ENCODE measurements at places on chromosomes 1 and 21.
A peak's percentile ranks its signal among the peaks of the same experiment; 100 is the strongest.

DNA sequence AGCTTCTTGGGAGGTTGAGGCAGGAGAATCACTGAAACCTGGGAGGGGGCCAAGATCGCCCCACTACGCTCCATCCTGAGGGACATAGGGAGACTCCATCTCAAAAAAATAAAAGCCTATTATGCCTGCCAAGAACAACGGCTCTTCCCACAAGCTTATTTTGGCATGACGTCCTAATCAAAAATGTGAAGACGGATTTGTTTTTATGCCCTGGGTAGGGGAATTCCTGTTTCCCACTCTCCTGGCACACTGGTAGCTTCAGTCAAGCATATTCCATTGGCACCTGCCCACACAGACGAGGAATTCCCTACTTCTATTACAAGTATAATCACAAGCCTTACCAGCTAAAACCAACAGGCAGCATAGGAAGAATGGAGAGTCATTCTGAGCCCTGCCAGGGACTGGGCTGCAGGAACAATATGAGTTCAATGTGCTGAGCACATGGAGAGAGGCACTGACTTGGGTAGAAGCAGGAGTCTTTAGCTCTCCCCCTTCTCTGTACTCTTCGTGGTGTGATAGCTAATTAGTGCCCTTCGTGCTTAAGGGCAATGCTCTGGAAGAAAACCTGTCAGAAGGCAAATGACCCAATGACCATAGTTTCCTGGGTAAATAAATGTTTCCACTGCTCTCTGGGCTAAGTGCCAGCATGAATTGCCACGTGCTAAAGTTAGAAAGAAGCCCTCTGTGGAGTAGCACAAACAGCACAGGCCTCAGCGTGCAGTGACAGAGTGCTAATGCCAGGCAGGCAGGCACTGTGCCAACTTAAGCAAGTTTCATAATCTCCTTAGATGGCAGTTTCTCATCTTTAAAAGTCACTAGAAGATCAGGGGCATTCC, 16.8 kb downstream of the TNFSF4 start:
- peak; percentile 88 for DNase-seq
- peak overlapping the region; percentile 55 for H3K27ac ChIP-seq
- peaks cover 25% of the 10 kb centered on the region for H3K4me1 ChIP-seq
- no peak overlapping the region for H3K4me3 ChIP-seq
- no peaks in the 10 kb centered on the region for H3K27me3 ChIP-seq
- H3K36me3 ChIP-seq: no peaks in the 10 kb centered on the region

- peaks cover 18% of the 10 kb centered on the region for H3K4me1 ChIP-seq
- no peak for DNase-seq
- no peaks in the 10 kb centered on the region for H3K36me3 ChIP-seq
- H3K27me3 ChIP-seq: no peaks in the 10 kb centered on the region
Observed at GRCh38 chr1:231597971-231598370, 28.6 kb upstream of the DISC1 start.

- H3K36me3 ChIP-seq: no peaks in the 10 kb centered on the region
- no peak overlapping the region for H3K27ac ChIP-seq
- H3K4me3 ChIP-seq: no peak overlapping the region
Observed at GRCh38 chr1:119330466-119331189, 38.0 kb upstream of the HAO2 start.

- H3K27ac ChIP-seq: peak overlapping the region; percentile 59
- H3K27me3 ChIP-seq: peaks cover 12% of the 10 kb centered on the region
- no peaks in the 10 kb centered on the region for H3K36me3 ChIP-seq
- DNase-seq: no peak
- peaks cover 17% of the 10 kb centered on the region for H3K4me1 ChIP-seq
Observed at GRCh38 chr1:169584483-169585144, 1.7 kb downstream of the F5 start.

- no peaks in the 10 kb centered on the region for H3K27me3 ChIP-seq
- H3K36me3 ChIP-seq: no peaks in the 10 kb centered on the region
- peak overlapping the region; percentile 27 for H3K4me3 ChIP-seq
Observed at GRCh38 chr1:61640531-61641530, 84.1 kb downstream of the TM2D1 start.

GRCh38 chr1:86375688-86376087, 20.4 kb downstream of the ODF2L start:
- no peak for DNase-seq
- H3K36me3 ChIP-seq: peaks cover 17% of the 10 kb centered on the region
- H3K4me3 ChIP-seq: no peak overlapping the region
- no peak overlapping the region for H3K27ac ChIP-seq
- no peaks in the 10 kb centered on the region for H3K27me3 ChIP-seq

GRCh38 chr1:205991237-205991636, 12.0 kb downstream of the RAB7B start:
- H3K4me1 ChIP-seq: no peaks in the 10 kb centered on the region
- no peaks in the 10 kb centered on the region for H3K27me3 ChIP-seq
- H3K4me3 ChIP-seq: no peak overlapping the region
- DNase-seq: no peak
- no peak overlapping the region for H3K27ac ChIP-seq
- peaks cover 21% of the 10 kb centered on the region for H3K36me3 ChIP-seq

DNA sequence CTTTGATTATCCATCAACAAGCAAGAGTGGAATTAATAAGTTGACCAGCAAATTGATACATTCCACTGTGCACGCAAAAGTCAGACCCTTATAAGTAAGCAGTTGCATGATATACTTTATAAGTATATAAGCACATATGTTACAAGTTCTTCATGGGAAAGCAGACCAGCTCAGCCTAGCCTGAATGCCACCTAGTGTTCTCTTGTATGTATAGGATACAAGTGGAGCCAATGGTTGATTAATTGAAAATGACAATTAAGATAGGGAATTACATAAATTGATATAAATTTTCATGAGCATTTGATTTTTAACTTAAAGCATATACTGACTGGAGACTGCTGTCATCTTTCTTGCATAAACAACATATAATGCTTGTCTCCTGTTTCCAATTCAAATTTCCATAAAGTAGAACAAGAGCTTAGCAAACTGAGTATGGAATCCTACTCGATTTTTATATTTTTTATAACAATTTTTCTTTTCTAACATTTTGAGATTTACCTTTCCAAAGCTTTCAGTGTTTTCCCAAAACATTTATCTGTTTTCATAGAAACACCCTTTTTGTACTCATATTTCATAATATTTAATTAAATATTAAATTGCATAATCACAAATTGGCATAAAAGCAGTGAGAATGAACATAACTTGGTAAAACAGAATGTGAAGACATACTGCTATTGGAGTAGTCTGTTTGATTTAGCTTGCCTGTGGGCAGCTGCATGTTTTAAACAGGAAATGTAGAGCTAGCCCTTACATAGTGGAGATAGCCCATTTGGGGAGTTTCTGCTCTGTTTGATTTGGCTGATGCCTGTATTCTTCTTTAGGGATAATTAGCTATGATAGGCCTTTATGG, 62.8 kb downstream of the MAGI3 start:
- H3K36me3 ChIP-seq: no peaks in the 10 kb centered on the region
- peaks cover 25% of the 10 kb centered on the region for H3K4me1 ChIP-seq
- peak; percentile 35 for DNase-seq
- H3K27ac ChIP-seq: peak overlapping the region; percentile 15
- no peak overlapping the region for H3K4me3 ChIP-seq
- H3K27me3 ChIP-seq: no peaks in the 10 kb centered on the region

DNA sequence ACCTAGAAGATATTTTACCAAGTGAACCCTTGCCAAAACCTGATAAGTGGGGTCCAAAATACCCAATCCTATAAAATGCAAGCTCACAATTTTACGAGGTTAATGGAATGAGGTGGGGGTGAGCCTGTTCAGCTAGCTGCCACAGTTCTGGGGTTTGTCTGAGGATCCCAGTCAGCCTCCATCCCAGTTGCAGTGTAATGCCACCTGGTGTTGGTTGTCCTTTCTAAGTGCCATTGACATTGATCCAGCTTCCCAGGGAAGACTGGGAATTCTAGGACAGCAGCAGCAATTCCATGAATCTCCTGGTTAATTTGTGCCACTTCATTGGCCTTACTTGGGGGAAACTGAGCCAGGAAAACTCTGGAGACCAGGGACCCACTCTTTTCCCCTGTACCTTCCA, 298.3 kb downstream of the RWDD3 start:
- no peak overlapping the region for H3K4me3 ChIP-seq
- H3K4me1 ChIP-seq: no peaks in the 10 kb centered on the region
- no peak for DNase-seq
- H3K27me3 ChIP-seq: no peaks in the 10 kb centered on the region
